ENCODE measurements at places on chromosomes 4 and X.

- no peak for DNase-seq
Measured at GRCh38 chrX:109632906-109633504, 8.0 kb upstream of the KCNE5 start.

DNA sequence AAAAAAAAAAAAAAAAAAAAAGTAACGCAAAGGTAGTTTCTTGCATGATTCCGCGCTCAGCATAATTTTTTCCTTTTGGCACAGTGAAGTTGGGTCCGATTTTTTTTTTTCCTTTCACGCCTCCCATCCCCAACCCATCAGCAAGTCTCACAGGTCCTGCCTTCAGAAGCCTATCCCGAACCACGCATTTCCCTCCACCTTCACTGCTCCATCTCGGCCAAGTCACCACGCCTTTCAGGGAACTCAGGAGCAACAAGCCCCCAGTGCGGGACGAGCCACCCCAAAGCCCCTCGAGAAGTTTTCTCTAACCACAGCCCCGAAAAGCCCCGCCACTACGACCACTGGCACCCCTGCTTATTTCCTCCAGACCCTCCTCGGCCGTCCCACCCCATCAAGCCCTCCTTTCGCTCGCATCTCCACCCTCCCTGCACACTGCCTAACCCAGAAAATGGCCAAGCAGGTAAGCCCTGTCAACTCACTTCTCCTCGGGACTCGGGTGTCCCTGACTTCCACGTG is 1.0 kb downstream of the SLBP start:
- no peak for DNase-seq

- DNase-seq = no peak
Measured at GRCh38 chr4:136392576-136392975, 1139.7 kb downstream of the PCDH18 start.

GRCh38 chr4:143437937-143438336 is 75.6 kb upstream of the SMARCA5 start:
- no peak for DNase-seq

DNA sequence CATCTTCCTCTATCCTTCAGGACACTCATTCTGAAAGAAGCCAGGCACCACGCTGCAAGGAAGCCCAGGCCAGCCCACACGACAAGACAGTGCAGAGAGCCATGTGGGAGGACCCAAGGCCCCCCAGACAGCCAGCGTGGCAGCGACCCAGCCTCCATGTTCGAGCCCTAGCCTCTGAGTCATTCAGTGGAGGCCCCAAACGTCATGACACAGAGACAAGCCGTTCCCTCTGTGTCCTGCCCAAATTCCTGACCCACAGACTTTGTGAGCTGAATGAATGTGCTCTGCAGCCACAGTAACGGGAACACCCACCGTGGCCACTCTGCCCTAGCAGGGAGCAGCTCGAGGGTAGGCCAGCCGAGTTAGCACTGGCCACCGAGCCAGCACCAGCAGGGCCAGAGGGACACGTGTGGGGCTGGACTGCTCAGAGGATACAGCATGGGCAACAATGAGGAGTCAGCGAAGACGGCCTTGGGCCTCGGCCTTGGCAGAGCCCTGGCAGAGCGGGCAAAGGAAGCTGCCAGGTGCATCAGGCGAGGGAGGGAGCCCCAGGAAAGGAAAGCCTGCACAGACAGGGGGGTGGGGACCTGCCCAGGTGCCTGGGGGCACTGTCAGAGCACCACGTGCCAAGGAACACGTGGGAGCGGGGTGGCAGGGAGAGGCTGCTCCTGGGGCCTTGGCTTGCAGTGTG is 8.6 kb downstream of the BLOC1S4 start:
- no peak for DNase-seq

DNA sequence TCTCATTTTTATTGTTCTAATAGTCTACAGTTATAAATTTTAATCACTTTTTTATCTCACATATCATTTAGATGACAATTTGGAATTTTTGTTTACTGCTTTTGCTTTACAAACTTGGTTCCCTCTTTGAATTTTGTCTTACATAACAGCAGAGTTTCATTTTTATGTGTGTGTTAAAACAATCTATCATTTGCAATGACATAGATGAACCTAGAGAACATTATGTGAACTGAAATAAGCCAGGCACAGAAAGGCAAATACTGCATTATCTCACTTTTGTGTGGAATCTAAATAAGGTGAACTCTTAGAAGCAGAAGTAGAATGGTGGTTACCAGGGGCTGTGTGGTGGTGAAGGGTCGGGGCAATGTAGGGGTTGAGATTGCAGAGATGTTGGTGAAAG is 170.7 kb downstream of the GASK1B start:
- no peak for DNase-seq

GRCh38 chrX:28668957-28669356 is 81.7 kb downstream of the IL1RAPL1 start:
- no peak for DNase-seq

GRCh38 chrX:17606231-17606630 is 131.1 kb upstream of the SCML1 start:
- DNase-seq = no peak

- DNase-seq = no peak
Measured at GRCh38 chrX:30635630-30636029, 17.6 kb upstream of the GK start.

DNA sequence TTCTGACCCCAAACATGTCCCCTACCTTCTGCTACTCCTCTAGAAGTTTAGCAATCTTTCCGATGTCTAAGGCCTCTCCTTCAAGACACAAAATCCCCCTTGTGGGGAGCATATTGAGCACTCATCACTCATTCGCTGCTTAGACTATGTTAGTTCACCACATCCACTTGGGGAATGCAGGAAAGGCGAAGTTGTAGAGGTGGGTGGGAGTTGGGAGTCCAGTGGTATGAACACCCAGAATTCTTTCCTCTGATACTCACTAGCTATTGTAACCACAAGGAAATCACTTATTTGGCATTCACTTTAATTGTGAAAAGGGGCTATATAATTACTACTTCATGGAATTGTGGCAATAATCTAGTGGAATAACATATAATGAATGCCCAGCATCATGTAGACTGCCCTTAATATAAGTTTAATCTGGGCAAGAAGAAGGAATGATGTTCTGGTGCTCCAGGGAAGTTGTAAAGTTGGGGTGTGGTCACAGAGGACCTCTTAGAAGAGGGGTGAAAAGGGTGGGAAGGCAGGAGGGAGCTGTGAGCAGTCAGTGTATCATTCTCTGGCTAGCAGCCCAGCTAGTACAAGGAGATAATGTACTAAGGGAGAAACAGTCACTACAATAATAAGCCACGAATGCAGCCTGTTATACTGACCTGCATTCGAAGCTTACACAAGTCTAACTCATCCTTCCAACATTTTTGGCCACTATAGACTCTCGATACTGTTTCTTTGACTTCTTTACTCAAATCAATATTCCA is 468.2 kb upstream of the DIPK2B start:
- no peak for DNase-seq

- no peak for DNase-seq
Measured at GRCh38 chrX:106150701-106151100, 17.4 kb upstream of the PWWP3B start.

DNA sequence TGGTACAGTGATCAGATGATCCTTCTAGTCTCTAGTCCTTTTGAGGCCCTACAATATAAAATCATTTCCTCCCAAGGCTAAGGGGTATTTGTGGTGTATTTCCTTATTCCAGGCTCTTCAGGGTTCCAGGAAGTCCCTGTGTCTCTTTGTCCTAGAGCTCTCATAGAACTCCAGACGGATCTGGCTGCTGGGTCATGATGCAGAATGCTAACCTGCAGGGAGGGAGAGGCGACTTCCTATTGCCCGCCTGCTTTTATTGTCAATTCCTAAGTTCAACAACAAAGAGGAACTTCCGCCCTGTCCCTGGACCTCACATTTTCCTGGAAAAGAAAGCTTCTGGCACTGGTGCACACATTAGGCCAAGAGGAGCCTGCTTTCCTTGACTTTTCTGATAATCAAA is 45.9 kb upstream of the ZNF827 start:
- no peak for DNase-seq

GRCh38 chr4:156771171-156771837 is 200.3 kb downstream of the PDGFC start:
- no peak for DNase-seq

DNA sequence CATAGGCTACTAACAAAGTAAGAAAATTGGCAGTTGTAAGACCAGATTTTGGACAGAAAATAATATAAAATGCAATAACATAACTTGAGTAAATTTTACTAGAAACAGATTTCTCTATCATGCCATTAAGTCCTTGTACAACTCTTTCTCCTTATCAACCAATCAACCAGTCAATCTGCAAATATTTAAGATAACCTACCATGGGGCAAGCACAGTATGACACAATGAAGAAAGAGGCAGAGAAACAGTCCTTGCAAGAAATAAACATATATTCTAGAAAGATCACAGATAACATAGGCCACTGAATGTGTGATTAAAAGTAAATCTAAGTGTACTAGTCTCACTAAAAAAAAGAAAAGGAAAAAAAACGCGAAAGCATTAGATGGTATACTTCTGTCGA is 194.8 kb downstream of the PPP3CA start:
- no peak for DNase-seq

GRCh38 chrX:25640276-25640675 is 497.9 kb upstream of the MAGEB18 start:
- DNase-seq = no peak

- DNase-seq = peak; percentile 11
Measured at GRCh38 chr4:170047771-170048354, 21.7 kb upstream of the MFAP3L start.

- no peak for DNase-seq
Measured at GRCh38 chrX:1357993-1358392, 21.4 kb downstream of the IL3RA start.

DNA sequence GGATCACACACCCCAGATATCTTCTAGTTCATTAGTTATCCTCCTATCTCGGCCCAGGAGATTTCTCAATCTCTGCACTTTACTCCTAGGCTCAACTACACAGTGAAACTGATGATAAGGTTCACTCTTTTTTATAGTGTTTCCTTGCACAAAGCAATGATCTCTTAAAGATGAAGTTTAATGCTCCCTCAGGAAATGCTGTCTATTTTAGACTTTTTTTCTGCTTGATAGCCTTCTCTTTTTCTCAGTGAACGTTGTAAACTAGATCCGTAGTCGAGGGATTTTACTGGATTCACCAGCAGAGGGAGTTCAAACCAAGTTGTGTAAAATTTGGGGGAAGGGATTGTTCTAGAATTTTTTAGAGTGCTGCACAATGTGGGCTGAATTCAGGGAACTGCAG is 269.6 kb downstream of the GBA3 start:
- DNase-seq = no peak

DNA sequence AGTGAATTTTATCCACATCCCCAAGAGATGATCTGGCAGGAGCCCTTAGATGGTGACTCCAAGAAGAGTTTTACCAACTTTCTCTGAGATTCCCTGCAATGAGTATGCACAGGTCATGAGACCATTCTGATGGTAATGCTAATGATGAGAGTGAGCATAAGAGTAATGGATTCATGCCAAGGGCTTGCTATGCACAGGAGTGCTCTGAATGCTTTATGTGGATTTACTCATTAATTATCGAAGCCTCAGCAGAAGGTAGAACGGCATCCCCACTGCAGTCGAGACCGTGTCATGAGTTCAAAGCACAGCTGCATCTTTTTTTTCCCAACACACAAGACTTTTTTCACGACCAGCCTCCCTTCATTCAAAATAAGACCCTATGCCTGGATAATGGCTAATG is 355.0 kb downstream of the RAB28 start:
- no peak for DNase-seq

GRCh38 chr4:129264008-129264657 is 168.2 kb downstream of the C4orf33 start:
- DNase-seq = no peak

GRCh38 chrX:49850028-49850427 is 20.9 kb downstream of the PAGE4 start:
- no peak for DNase-seq

- peak; percentile 8 for DNase-seq
Measured at GRCh38 chr4:184648313-184649025, 778 bp downstream of the CASP3 start.

DNA sequence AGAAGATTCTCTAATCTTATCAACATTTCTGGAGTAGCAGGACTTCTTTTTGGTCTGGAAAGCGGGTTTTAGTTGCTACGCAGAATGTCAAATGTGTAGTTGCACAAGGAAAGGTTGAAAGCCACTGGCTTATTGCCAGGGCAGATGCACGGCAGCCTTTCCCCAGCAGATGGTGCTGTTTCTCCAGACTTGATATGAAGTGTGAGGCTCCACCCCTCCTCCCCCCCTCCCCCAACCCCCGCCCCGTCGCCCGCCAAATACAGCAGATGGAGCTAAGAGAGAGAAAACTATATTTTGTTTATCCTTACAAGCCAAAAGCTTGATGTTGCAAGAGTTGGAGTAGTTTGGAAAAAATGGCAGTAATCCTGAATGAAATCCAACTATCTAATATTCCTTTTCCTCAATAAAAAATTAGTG is 32.0 kb downstream of the ENOPH1 start:
- peak; percentile 57 for DNase-seq

GRCh38 chr4:28675582-28675981 is 1814.9 kb downstream of the STIM2 start:
- DNase-seq = no peak

GRCh38 chrX:12349201-12349600 is 210.9 kb downstream of the FRMPD4 start:
- DNase-seq = no peak

- DNase-seq = no peak
Measured at GRCh38 chr4:151263455-151263854, 13.5 kb upstream of the PRSS48 start.

DNA sequence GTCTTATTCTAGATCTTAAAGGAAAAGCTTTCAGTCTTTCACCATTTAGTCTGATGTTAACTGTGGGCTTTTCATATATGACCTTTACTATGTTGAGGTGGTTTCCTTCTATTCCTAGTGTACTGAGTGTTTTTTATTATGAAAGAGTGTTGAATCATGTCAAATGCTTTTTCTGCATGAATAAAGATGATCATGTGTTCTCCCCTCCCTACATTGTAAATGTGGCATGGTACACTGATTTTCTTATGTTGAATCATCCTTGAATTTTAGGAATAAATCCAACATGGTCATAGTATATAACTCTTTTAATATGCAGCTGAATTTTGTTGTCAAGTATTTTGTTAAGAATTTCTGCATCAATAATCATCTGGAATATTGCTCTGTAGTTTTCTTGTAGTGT is 4.3 kb downstream of the CLGN start:
- no peak for DNase-seq

DNA sequence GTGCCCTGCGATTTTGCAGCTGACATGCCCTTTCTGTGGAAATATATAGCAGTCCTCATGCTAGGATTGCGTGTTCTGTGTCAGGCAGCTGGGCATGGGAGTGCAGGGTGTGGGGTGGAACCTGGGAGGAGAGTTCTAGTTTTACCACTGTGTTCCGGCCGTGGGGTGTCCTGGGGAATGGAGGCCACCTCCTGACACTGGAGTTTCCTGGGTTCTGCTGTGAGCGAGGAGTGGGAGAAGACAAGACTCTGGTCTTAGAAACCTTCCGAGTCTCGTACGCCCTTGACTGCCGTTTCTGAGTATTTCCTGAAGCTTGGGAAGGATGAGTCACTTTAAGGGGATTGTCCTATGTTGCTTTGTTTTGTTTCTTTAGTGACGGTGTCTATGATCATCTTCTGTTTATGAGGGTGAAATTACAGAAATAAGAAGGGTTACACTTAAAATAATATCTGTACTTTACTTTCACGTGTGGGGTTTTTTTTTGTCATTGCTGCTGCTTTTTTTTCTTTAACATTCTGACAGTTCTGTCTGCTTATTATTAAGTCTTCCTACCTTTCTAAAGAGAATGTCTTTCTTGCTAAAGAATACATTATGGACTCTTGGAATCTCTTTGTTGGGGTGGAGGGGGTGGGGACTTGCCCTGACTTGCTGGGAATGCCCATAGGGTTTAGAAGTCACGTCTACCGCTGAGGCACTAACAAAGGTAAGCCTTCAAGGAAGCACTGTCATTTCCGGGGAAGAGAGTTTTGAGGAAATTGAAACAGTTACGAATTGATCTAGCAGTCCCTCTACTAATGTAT is 19.1 kb downstream of the CD99 start:
- DNase-seq = no peak
